NCI-H1048 (cell line): ENCODE measurements at places on chromosomes 5 and 9.

DNA sequence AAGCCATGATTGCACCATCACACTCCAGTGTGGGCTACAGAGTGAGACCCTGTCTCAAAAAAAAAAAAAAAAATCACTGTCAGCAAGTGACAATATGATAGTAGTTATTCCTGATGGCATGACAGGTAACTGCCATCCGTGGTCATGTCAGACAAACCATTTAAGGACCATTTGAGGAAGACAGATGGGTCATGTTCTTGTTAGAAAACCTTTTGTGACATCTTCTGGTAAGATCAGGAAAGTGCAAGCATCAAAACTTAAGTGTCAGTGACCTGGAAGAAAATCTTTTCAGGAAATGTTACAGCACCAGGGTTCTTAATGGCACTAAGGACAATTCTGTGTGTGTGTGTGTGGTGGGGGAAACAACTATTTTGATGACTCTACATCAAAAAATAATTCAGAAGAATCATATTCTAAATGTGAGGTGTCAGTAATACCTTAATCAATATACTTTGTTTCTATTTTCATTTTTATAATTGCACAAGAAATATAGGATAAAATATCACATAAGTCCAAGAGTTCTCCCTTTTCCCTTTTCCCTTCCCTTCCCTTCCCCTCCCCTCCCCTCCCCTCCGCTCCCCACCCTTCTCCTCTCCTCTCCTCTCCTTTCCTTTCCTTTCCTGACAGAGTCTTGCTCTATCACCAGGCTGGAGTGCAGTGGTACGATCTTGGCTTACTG lies 17.8 kb downstream of the SLC38A9 start:
- DNase-seq, result no peak

GRCh38 chr9:94779031-94779430 lies 52.5 kb downstream of the AOPEP start:
- no peak for DNase-seq

GRCh38 chr9:107360098-107360497 lies 77.0 kb downstream of the RAD23B start:
- DNase-seq, result no peak

DNA sequence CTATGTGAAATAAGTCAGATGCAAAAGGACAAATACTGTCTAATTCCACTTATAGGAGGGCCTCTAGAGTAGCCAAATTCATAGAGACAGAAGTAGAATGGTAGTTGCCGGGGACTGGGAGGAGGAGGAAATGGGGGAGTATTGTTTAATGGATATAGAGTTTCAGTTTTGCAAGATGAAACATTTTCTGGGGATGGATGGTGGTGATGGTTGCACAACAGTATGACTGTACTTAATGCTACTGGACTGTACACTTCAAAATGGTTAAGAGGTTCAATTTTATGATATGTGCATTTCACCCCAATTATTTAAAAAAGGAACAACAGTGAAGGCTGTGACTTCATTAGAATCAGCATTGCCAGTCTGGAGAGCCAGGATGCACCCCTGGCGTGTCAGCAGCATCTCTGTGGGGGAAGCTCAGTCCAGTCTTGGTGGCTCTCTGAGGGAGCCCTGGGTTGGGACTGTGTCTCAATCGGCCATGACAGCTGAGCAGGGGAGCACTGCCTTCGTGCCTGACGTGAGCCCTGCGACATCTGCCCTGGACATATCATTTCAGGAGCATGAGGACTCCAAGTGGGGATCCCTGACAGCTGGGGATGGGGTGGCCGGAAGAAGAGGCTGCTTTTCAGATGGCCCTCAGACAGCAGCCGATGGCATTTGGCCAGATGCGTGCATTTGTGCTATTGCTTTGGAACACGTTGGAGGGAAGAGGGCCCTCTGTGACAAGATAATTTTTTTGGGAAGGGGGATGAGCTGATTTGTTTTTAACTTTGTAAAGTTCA lies 130.8 kb upstream of the STC2 start:
- DNase-seq, result no peak

DNA sequence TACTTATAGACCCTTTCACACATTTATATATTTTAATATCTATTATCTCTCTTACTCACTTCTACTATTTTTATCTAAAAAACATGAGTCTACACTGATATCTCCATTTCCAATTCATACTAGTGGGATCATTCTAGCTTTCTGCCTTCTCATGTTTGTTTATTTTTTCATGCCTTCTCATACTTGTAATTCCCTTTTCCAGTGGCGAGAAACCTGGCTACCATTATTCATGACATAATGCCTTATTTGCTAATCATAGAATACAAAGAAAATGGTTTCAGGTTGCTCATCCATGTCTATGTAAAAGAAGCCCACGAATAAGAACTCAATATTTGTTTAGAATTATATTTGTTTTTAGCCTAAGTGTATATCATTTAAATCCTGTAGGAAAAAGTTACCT lies 232.7 kb upstream of the ACTBL2 start:
- no peak for DNase-seq

DNA sequence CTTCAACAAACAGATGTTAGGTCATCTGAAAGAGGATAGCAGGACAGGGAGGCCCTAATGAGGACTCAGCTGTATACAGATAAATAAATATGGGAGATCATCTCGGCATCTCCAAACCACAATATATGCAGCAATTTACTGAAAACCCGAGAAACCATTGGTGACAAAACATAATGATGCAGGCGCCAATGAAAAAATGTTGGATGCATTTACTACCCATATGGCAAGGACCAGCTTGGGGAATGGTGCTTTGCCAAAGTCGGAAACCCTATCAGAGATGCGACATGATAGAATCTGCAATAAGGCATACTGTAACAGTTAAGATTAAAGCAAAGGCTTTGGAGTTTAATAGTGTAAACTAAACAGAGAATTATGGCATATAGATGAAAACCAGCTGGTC lies 92.0 kb downstream of the SNCAIP start:
- no peak for DNase-seq

GRCh38 chr9:103799959-103800358 lies 294.1 kb upstream of the SMC2 start:
- no peak for DNase-seq

DNA sequence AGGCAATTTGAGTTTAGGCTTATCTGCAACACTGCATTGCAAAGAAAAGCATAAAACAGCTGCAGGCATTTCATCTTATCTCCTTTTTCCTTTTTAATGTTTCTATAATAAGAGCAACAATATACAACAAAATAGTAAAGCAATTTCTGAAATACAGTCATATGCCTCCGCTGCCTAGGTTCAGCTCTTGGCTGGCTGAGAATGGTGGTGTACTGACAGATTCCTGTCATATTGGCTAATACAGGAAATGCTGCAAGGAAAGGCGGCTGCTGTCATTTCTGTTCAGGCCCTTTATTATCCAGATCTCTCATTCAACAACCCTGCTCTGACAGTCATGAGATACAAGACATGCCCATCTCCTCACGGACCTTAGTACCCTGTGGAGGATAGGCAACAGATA lies 677.0 kb downstream of the TAF11L14 start:
- DNase-seq, result no peak

DNA sequence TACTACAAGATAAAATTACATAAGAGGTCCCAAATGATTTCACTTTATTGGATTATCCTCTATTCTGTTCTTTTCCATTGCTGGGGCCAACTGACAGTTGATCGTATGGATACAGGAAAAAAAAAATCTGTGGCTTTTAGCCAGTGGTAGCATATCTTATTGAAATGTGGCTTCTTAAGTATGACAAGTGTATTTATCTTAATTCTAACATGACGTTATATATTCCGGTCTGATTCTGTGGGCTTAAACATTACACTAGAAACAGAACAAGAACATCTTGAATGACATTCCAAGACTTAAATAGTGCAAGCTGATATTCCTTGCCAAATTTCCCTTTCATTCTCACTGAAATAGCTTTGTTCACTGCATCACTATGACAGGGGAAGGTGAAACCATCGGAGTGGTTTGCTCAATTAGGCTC lies 117.9 kb downstream of the INSYN2B start:
- no peak for DNase-seq

GRCh38 chr9:86098824-86099700 lies at the start of gene GOLM1:
TSS of gene GOLM1 (minus strand) at chr9:86099558. CDS start at chr9:86079320, 20,238 bp downstream.
- DNase-seq, result no peak
